ENCODE measurements at places on chromosomes 5 and 9.

DNA sequence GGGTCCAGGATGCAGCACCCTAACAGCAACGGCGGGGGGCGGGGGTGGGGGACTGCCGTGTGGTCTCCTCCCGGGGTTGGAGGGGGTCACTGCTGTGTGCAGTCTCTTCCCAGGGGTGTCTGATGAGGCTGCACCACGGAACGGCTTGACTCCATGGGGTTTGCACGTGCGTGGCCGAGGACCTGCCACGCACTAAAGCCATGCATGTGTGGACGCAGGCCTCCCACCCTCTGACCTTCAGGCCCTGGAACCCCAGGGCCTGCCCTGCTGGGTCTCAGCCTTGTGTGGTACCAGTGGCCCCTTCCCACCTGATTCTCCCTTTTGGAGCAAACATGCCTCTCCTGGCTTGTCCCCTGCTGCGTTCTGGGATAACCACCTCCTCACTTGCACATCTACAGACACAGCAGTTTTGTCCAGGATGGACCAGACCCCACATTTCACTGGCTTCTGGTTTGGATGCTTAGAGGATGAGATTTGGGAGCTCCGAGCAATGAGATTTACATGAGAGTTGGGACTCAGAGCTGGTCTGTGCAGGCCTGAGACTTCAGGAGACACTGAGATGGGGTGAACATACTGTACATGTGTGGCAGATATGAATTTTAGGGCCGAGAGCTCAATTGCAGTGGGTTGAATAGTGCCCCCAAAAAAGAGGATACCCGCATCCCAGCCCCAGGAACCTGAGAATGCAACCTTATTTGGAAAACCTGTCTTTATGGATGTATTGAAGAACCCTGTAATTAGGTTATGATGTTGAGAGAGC, 45.8 kb downstream of the SLC12A7 start:
- no peak for DNase-seq

DNA sequence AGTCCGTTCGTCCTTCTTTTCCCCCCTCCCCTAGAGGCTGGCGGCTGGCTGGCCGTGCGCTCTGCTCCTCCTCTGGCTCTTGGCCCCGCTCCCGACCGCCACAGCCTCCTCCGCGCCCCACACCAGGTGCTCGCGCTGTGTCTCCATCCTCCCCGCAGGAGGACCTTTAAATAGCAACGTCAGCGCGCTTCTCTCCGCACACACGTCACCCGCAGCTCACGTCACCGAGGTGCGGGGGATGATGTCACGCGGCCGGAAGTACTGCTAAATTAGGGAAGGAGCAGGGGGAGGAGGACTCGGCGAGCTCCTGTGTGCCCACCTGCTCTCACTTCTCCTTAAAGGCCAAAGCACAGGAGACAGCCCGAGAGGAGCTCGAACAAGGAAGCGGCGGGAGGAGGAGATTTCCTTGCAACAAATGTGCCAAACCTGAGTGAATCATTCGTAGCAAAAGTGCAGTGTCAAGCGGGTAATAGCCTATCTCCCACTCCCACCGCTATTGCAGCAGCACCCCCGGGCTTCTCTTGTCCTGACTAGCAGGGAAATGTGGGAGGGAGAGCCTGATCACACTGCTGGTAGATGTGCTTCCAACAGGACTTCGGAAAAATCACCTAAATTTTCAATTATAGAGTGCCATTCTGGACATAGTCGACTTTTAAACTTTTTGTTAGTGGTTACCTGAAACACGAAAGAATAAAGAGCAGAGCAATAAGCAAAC, 614 bp upstream of the HOMER1 start:
- peak; percentile 22 for DNase-seq

GRCh38 chr9:26694381-26695297, 198.0 kb downstream of the CAAP1 start:
- no peak for DNase-seq

DNA sequence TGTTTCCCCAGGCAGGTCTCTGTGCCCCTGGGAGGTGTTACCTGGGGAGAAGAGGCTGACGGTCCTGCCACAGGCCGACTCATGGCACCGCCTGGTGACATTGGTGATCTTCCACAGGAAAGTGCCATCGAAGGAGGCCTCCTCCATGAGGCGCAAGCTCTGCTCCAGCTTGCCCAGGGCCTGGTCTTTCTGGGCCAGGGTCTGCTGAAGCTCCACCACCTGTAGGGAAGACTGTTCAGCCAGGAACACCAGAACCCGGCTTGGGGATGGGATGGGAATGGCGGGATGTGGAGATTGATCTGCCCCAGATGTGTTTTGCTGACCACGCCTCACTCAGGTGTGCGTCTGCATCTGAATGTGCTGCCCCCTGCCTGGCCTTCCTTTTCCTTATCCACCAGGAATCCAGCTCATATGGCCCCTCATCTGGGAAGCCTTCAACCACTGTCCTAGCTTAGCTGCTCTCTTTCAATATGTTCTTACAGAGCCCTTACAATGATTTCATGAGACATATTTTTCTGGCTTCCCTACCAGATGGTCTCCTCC, 15.2 kb downstream of the TRAF1 start:
- DNase-seq = no peak

DNA sequence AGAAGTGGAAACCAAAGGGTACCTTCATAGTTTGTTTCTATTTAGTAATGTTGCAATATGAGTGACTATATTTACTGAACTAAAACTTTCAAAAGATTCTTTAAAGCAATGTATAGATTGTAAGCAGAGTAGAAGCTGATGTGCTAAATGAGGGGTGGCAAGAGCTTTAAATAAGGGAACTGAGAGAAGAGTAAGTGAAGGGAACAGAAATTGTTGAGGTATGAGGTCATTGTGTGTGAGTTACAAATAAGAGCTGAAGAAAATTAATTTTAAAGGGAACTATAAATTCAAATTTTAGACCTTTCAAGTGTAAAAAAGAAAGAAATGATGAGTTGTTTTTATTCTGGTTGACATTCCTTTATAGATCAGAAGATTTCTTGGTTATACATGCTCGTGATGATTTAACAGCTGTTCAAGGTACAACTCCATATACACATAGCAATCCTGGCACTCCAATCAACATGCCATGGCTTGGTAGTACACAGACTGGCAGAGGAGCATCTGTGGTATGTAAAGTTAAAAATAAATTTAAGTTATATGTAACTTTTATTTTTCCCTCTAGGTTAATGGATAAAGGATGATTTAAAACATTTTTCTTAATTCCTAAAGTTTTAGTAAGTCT, 135.1 kb upstream of the TNFAIP8 start:
- no peak for DNase-seq

Data from hypothalamus (tissue), 51 donors.